ENCODE measurements at places on chromosomes 16 and 17.

- no peak for DNase-seq
Observed at GRCh38 chr17:19703106-19703827, 13.1 kb downstream of the SLC47A2 start.

DNA sequence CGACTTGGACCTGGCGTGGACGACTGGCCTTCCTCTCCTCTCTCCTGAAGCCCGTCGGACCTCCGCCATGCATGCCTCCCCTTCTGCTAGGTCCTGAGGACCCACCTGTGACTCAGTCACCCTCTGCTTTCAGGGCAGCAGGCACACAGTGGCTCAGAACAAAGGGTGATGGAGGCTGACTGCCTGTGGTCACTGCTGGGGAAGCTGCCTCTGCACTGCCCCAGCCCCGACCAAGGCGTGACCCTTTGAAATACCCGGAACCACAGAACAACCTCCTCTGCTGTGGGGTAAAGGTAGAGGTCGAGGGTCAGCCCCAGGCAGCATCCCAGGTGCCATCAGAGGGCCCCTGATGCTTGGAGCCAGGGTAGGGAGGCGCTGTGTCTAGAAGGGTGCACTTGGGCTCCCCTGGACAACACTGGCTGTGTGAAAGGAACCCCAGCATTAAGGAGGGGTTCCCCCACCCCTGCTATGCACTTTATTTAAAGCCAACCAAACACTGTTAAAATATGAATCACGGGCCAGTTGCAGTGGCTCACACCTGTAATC lies 12.5 kb upstream of the SLC4A1 start:
- DNase-seq = no peak

GRCh38 chr17:80743181-80743771 lies 198.6 kb downstream of the RPTOR start:
- DNase-seq = no peak

GRCh38 chr16:15857724-15858560 lies 1.1 kb upstream of the MYH11 start:
- no peak for DNase-seq

- no peak for DNase-seq
Observed at GRCh38 chr16:49644145-49644463, 211.8 kb downstream of the ZNF423 start.

- DNase-seq = no peak
Observed at GRCh38 chr17:70871180-70871818, 702.0 kb downstream of the KCNJ2 start.

DNA sequence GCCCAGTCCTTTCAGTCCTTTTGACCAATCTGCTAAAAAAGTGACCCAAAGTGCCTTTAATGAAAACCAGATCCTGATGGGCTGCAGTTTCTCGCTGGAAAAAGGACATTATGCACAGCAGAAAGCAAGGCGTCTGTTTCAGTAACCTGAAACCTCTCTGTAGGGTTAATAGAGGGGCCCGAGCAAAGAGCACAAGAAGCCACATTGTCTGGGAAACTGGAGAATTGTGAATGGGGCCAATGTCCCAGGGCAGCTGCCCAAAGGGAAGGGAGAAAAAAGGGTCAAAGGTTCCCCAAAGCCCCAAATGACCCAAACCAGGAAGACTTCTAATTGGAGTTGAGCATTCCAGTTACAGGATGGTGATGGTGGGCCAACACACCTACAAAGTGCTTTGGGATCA lies 3.0 kb downstream of the OTOA start:
- DNase-seq = no peak

DNA sequence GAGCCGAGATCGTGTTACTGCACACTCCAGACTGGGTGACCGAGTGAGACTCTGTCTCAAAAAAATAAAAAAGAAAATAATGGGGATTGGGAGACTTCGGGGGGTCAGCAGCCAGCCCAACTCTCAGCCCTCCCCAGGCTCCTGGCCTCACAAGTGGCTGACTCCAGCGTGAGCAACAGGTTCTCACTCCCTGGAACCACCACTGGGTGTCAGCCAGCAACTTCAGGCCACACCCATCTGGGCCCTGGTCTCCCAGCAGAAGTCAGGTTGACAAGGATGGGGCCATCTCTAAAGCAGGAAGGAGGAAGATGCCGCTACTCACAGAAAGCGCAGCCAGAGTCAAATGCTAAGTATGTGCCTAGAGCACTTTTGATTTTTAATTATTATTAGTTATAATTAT lies 139.4 kb downstream of the C16orf78 start:
- DNase-seq = no peak

DNA sequence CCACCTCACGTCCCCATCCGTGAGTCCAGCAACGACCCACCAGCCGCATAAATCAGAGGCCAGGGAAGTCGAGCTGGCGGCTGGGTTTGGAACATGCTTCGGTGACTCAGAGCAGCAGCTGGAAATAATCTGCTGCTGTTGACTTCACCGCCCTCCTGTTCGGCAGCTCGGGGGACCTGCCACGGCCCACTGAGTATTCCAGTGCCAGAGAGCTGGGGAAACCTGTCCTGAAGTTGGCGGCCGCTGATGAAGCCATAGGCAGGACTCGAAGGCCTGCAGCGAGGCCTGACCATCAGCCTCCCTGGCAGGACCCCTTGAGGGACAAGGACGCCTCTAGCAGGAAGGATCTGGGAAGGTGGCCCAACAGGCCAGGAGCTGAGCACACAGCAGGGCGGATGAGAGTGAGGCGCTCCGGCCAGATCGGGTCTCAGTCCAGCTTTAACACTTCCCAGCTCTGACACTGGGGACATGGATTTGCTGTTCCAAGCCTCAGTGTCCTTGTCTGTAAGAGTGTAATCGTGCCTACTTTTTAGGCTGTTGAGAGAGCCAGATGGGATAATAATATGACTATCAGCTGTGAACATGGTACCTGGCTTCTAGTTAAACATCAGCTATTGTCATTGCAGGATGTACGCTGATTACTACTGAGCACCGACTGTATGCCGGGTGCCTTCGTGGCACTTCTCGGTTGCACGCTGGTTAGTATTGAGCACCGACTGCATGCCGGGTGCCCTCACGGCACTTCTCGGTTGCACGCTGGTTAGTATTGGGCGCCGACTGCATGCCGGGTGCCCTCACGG lies 50.4 kb upstream of the CIBAR2 start:
- no peak for DNase-seq

DNA sequence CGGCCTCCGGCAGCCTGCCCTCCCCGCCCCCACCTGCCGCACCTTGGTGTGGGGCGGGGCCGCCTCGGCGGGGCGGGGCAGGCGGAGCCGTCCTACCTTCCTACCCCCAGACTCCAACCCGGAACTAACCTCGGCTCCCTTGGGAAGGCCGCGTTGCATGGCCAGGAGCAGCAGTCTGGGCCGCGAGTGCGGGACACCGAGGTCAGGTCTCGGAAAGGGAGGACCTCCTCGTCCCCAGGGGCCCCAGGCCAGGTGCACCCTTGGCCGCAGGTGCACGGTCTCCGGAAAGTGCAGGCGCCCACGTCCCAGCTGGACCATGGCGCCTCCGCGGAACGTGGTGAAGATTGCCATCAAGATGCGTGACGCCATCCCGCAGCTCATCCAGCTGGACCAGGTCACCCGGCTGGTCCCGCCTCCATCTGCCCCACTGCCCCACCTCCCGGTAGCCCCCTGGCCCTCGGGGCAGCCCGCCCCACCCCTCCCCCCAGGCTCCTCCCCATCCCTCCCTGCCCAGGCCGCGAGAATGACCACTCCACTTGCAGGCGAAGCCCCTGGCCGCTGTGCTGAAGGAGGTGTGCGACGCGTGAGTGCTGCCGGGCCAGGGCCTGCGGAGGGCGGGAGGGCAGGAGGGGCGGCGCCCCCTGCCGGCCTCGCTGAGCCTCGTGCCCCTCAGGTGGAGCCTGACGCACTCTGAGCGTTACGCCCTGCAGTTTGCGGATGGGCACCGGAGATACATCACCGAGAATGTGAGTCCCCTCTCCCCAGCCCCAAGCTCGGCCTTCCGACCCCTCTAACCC lies at the start of gene ELMO3:
TSS of gene ELMO3 (plus strand) at position 121 of the 797 bp plus-strand sequence. CDS start at position 317, 196 bp downstream.
- DNase-seq = no peak

GRCh38 chr17:70089513-70090148 lies 14.6 kb downstream of the KCNJ16 start:
- DNase-seq = no peak

DNA sequence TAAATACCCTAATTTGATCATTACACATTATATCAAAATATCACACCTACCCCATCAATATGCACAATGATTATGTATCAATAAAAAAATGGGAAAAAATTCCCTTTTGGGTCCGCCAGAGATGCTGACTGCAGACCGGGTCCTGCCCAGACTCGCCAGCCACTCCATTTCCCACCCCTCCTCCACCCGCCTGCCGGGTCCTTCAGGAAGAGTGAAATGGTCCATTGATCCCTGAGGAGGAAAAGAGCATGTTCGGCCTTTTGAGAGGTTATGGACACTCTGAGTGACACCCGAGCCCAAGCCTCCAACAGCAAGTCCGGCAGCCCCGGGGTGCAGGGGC lies 123.9 kb upstream of the ZFHX3 start:
- no peak for DNase-seq

GRCh38 chr17:27453471-27453870 lies 2.8 kb upstream of the KSR1 start:
- no peak for DNase-seq

DNA sequence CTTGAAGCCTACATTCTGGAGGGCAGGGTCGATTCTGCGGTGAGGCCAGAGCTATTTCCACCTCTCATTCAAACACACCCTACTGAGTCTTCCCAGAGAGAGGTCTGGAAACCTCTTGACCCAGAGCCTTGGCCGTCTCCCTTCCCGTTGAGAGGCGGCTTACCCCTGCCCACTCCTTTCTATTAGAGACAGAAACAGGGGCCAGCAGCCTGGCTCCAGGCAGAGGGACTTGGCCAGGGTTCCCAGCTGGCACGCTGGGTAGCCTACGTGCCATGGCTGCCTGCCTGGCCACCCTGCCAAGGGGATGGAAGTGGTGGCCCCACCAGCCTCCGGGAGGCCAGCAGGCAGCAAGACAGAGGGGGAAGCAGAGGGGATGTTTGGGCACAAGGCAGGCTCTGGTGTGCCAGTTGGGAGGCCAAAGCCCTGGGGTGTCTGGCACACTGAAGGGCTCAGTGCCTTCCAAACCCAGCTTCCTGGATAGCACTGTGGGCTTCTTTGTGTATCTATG lies 6.0 kb downstream of the STAC2 start:
- no peak for DNase-seq

Data from type B pancreatic cell (in vitro differentiated cells).